CD4-positive, alpha-beta T cell (primary cell): ENCODE measurements at places on chromosomes 7 and 10.

GRCh38 chr10:129626796-129627435 lies 159.9 kb downstream of the MGMT start:
- H3K27me3 ChIP-seq = no peaks in the 10 kb centered on the region
- DNase-seq = no peak
- no peaks in the 10 kb centered on the region for H3K4me1 ChIP-seq
- H3K4me3 ChIP-seq = no peak overlapping the region

DNA sequence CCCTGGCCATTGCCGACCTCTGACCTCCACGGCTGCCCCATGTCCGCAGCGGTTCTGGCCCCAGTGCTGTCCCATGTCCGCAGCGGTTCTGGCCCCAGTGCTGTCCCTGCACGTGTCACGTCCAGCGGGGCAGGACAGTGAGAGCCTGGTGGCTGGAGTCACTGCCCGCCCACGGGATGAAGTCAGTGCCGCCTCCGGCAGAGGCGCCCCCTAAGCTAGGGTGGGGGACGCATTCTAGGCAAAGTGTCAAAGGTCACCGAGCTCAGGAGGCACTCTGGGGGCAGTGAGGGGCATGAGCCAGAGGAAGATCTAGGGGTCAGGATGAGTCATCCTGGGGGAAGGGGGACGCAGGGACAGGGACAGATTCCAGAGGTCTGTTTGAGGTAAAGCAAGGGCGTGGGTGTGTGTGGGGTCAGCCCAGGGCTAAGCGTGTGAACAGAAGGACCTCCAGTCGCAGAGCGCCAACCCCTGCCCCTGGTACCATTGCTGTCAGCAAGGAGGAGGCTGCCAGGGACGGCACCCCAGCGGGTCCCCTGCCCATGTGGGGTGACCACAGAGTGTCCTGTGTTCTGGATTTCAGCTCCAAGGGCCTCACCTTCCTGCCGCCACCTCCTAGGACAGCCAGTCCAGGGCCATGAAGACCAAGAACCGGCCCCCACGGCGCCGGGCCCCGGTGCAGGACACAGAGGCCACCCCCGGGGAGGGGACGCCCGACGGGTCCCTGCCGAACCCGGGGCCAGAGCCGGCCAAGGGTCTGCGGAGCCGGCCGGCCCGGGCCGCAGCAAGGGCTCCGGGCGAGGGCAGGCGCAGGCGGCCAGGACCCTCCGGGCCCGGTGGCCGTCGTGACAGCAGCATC lies 665 bp downstream of the BHLHA15 start:
- no peaks in the 10 kb centered on the region for H3K27me3 ChIP-seq
- H3K36me3 ChIP-seq = peaks cover 12% of the 10 kb centered on the region
- H3K4me3 ChIP-seq = peak overlapping the region; percentile 26
- peaks cover 13% of the 10 kb centered on the region for H3K4me1 ChIP-seq

- no peaks in the 10 kb centered on the region for H3K27me3 ChIP-seq
- no peaks in the 10 kb centered on the region for H3K36me3 ChIP-seq
- H3K4me1 ChIP-seq = no peaks in the 10 kb centered on the region
Measured at GRCh38 chr10:96756111-96756903, 36.0 kb upstream of the PIK3AP1 start.

- DNase-seq = no peak
- H3K4me3 ChIP-seq = no peak overlapping the region
- no peaks in the 10 kb centered on the region for H3K36me3 ChIP-seq
- no peaks in the 10 kb centered on the region for H3K27me3 ChIP-seq
- no peak overlapping the region for H3K27ac ChIP-seq
Measured at GRCh38 chr7:141272417-141272816, 198.6 kb downstream of the TMEM178B start.
